HCT116 (cell line): ENCODE measurements at places on chromosomes 3 and 15. TPM values are rescaled to one million over a fixed set of nuclear protein-coding genes. Genes with fewer than 3 reads are reported as not detected.

DNA sequence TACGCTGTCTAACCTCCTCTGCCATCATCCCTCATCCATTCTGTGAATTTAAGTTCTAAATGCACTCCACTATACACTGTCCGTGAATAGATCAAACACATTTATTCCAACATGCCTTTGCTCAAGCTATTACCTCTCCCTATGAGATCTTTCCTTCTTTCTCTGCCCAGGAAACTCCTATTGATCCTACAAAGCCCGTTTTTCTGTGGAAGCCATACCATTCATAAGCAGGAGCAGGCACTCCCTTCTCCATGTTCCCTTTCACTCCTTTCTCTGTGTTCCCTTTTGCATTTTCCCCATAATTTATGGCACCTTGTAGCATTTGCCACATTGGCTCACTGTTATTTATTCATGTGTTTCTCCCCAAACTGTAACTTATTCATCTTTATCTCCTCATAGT, 501.6 kb downstream of the MAGI1 start:
- DNase-seq: no peak

- no peak for DNase-seq
Observed at GRCh38 chr3:46286947-46287565, 44.8 kb downstream of the CCR3 start.

The PPP2R3A gene
- total RNA-seq: 6.1 TPM

The TMEM207 gene
- not detected for total RNA-seq
